ENCODE measurements at places on chromosomes 2 and 18. TPM values are rescaled to one million over a fixed set of nuclear protein-coding genes. Genes with fewer than 3 reads are reported as not detected.

Gene NT5C1B
- polyA plus RNA-seq = not detected

- DNase-seq = no peak
Measured at GRCh38 chr2:212908682-212909435, 242.6 kb downstream of the IKZF2 start.

DNA sequence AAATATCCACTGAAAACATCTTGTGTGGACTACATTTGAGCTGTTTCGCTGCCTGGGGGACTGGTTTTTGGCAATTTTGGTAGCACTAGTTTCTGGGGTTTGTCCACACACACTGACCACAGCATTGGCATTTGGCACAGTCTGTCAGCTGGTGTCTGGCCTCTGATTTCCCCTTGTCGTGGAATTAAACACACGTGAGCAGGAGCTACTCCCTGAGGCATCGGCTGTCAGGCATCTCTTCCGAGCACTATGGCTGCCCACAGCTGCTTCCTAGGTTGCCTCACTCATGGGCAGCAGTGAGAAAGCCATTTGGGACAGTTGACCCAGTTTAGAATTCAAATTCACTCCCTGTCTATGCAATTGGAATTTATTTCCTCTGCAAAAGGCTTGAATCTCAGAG, 46.8 kb upstream of the FZD5 start:
- DNase-seq = no peak

DNA sequence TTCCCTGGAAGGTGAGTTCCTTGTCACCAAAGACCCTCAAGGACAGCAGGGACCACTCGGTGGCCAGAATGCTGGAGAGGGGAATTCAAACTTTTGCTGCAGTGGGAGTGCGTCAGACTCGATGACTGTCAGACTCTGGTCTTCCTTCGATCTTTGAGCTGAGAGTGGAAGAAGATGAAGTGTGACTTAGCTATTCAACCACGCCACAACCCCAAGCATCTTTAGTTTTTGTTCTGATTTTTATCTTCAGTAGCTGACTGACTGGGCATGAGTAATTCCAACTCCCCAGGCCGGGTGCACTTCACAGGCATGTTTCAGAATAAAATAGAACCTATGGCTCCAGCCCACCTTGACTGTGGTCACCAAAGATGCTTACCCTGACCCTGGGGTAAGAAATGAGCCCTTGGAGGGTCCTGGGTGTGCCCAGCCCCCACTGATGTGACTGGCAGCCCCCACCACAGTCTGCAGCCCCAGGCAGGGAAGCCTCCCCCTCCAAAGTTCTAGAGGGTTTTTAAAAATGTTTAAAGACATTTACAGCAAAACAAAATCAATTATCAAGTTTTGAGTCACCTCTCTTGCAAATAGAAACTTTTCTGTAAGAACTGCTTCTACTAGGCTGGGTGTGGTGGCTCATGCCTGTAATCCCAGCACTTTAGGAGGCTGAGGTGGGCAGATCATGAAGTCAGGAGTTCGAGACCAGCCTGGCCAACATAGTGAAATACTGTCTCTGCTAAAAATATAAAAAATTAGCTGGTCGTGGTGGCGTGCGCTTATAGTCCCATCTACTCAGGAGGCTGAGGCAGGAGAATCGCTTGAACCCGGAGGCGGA, 24.9 kb upstream of the YWHAQ start:
- DNase-seq = peak; percentile 71

Gene SKOR2
- polyA plus RNA-seq = not detected

Gene SLC4A3
- 0.29 TPM for polyA plus RNA-seq

DNA sequence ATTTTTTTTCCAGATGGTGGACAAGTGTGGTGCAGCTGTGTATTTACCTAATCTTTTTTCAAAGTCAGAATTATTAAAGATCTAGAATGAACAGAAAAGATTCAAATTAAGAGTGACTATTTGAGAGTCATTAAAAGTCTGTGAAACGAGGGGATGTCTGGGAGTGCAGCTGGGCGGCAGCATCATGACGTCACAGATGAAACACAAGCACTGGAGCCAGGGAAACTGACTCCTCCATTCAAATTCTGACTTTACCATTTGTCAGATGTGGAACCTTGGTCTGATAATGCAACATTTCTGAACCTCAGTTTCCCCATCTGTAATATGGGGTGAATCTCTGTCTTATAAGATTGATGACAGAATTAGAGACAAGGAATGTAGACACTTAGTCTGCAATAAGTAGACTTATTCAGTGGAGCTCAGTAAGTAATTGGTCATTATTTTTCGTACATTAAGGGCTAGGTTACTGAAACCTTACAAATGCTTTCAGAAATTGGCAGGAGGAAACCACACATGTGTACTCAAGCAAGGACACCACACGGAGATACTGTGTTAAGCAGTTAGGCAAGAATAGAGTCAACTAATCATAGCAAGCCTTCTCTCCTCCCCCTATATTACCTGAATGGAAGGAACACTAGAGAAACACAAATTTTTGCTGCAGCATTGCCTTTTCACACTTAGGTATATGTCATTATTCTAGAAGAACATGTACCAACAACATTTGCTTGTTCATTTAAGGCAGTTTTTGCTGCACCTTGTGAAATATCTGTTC, 27.8 kb upstream of the CXXC1 start:
- no peak for DNase-seq

GRCh38 chr18:79962311-79962710, 2.1 kb upstream of the HSBP1L1 start:
- no peak for DNase-seq
